ENCODE measurements at places on chromosomes 5 and 9.

DNA sequence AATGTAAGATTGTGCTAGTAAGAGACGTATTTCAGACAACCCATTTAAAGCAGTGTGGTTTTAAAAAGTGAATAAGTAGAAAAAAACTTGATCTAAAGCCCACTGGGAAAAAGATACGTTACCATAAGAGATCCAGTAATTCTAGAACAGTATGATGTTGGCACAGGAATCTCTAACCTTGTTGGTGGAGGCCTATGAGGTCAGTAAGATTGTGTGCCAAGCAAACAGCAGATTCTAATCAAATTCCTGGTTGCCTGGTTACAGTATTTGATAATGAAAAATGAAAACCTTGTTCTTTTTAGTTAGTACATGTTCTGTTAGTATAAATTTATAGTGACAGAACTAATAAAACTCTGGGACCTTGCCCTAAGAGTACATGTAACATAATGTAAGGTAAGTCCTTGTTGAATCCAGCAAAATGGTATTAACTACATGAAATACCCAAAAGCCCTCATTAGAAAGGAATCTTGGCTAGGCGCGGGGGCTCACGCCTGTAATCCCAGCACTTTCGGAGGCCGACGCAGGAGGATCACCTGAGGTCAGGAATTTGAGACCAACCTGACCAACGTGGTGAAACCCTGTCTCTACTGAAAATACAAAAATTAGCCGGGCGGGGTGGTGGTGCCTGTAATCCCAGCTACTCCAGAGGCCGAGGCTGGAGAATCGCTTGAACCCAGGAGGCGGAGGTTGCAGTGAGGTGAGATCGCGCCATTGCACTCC, 33.2 kb upstream of the DMXL1 start:
- no peak overlapping the region for H3K27ac ChIP-seq
- no peaks in the 10 kb centered on the region for H3K4me1 ChIP-seq
- DNase-seq, result no peak
- no peak overlapping the region for H3K4me3 ChIP-seq
- no peaks in the 10 kb centered on the region for H3K27me3 ChIP-seq

DNA sequence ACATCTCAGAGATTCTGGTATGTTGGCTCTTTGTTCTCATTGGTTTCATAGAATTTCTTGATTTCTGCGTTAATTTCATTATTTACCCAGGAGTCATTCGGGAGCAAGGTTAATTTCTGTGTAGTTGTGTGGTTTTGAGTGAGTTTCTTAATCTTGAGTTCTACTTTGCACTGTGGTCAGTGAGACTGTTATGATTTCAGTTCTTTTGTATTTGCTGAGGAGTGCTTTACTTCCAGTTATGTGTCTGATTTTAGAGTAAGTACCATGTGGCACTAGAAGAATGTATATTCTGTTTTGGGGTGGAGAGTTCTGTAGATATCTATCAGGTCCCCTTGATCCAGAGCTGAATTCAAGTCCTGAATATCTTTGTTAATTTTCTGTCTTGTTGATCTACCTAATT, 12.2 kb downstream of the RANBP17 start:
- no peaks in the 10 kb centered on the region for H3K27me3 ChIP-seq
- H3K36me3 ChIP-seq, result no peaks in the 10 kb centered on the region
- DNase-seq, result no peak
- H3K27ac ChIP-seq, result no peak overlapping the region
- no peak overlapping the region for H3K4me3 ChIP-seq

DNA sequence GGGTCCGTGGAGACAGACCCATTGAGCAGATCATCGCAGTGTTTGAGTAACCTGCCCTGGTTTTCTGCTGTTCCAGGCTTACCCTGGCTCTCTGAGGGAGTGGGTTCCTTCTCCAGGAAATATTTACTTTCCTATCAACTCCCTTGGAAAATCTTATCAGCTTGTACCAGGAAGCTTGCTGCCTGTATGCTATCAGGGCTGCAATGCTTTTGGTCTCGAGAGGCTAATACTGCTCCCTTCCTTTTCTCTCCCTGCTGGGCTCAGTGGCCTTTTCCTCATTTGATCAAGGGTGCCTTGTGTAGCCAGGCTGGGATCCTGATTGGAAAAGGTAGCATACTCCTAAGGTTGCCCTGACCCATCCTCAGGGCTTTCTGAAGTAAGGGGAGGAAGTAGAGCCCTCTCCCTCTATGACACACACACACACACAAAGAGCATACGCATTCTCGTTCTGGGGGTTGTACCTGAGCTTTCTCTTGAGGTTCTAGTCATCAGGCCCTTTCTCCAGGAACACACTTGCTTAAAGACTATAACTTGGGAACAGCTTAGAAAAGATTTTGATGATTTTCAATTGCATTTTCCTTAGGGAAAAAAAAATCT, 41.6 kb downstream of the CYSTM1 start:
- H3K36me3 ChIP-seq, result no peaks in the 10 kb centered on the region
- H3K4me1 ChIP-seq, result no peaks in the 10 kb centered on the region
- no peak overlapping the region for H3K27ac ChIP-seq
- no peaks in the 10 kb centered on the region for H3K27me3 ChIP-seq

- no peaks in the 10 kb centered on the region for H3K36me3 ChIP-seq
- DNase-seq, result no peak
- peak overlapping the region; percentile 73 for H3K4me3 ChIP-seq
- H3K4me1 ChIP-seq, result peaks cover 9% of the 10 kb centered on the region
- peak overlapping the region; percentile 76 for H3K27ac ChIP-seq
- H3K27me3 ChIP-seq, result peaks cover 8% of the 10 kb centered on the region
These were observed 962 bp upstream of the NR6A1 start for GRCh38 chr9:124771867-124772679.

DNA sequence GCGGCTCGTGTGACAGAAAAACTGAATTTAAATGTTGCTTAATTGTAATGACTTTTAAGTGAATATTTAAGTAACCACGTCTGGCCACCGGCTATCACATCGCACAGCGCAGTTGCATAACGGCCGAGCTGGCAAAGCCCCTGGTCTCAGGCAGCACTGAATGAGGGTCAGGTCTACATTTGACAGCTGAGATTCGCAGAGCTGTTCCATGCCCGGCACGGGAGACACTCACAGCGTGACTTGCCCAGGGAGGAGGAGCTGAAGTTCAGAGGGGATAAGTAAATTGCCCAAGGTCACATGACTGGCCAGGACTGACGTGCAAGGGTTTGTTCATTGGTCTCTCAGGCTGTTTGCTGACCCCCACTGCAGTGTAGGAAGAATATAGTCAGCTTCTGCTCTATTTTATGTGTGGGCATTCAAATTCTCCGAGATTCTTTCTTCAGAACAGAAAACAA, 17.4 kb upstream of the COL5A1 start:
- no peak for DNase-seq
- H3K4me1 ChIP-seq, result no peaks in the 10 kb centered on the region
- H3K4me3 ChIP-seq, result no peak overlapping the region
- no peaks in the 10 kb centered on the region for H3K27me3 ChIP-seq
- H3K27ac ChIP-seq, result no peak overlapping the region

GRCh38 chr5:10248378-10249260, 1.1 kb downstream of the ATPSCKMT start:
- peak overlapping the region; percentile 93 for H3K4me3 ChIP-seq
- H3K4me1 ChIP-seq, result peaks cover 39% of the 10 kb centered on the region
- peak overlapping the region; percentile 97 for H3K27ac ChIP-seq
- DNase-seq, result no peak
- no peaks in the 10 kb centered on the region for H3K27me3 ChIP-seq

DNA sequence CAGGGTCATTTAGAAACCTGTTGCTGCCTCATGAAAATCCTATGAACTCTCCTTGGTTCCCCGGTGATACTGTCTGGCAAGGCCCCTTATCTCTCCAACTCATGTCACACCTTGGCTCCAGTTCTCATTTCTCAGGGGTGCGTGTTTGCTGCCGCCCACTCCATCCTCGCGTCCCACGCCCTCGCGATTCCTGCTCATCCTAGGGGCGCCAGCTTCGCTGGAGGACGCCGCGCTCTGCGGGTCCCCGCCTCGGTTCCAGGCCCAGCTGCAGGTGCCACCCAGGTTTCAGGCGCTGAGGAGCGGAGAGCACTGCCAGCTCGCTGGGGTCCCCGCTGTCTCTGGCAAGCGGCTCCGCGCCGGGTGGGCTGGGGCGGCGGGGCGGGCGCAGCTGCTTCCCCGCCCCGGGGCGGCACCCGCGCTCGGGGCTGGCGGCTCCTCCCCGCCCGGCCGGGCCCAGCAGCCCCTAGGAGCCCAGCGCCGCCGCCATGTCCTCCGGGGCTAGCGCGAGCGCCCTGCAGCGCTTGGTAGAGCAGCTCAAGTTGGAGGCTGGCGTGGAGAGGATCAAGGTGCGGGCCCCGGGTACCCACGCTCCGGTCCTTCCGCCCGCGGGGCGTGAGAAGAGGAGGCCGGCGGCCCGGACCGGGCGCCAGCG, at the start of gene GNG10:
Gene GNG10, plus strand, starts transcription at position 456 of the 652 bp plus-strand sequence. Its CDS starts 30 bp downstream, at position 486.
- peak within 1 kb of the TSS; percentile 86 for H3K27ac ChIP-seq
- peak within 1 kb of the TSS; percentile 74 for H3K4me3 ChIP-seq
- no peaks in the 10 kb centered on the region for H3K27me3 ChIP-seq
- H3K36me3 ChIP-seq, result no peaks in the 10 kb centered on the region
- DNase-seq, result peak; percentile 24

- no peak for DNase-seq
- H3K4me3 ChIP-seq, result no peak overlapping the region
- H3K4me1 ChIP-seq, result peaks cover 13% of the 10 kb centered on the region
- H3K27me3 ChIP-seq, result no peaks in the 10 kb centered on the region
These were observed 231.0 kb upstream of the PIK3R1 start for GRCh38 chr5:67984546-67984945.

DNA sequence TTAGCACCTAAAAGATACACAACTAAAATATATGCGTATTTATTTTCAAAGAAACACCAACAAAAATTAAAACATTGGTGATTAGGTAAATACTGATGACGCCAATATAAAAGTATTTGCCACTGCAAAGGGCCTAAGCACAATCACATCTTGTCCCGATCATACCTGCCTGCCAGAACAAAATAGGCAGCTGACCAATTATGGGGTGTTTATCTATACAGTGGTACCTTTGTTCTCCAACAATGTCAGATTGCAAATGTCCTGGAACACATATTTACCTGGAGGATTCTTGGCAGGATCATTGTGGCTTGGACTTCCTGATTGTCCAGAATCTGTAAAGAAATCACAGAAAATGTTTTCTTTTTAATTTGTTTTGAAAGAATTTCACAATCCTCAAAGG, 134.5 kb downstream of the NFIB start:
- H3K36me3 ChIP-seq, result no peaks in the 10 kb centered on the region
- no peaks in the 10 kb centered on the region for H3K27me3 ChIP-seq
- H3K27ac ChIP-seq, result peak overlapping the region; percentile 6
- H3K4me1 ChIP-seq, result no peaks in the 10 kb centered on the region
- no peak for DNase-seq

DNA sequence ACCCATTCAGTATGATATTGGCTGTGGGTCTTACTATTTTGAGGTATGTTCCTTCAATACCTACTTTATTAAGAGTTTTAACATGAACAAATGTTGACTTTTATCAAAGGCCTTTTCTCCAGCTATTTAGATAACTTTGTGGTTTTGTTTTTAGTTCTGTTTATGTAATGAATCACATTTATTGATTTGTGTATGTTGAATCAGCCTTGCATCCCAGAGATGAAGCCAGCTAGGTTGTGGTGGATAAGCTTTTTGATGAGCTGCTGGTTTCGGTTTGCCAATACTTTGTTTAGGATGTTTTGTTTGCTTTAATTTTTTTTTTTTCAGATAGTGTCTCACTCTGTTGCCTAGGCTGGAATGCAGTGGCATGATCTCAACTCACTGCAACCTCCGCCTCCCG, 609.0 kb upstream of the COX7C start:
- no peak overlapping the region for H3K27ac ChIP-seq
- H3K27me3 ChIP-seq, result no peaks in the 10 kb centered on the region
- no peaks in the 10 kb centered on the region for H3K4me1 ChIP-seq
- DNase-seq, result no peak

DNA sequence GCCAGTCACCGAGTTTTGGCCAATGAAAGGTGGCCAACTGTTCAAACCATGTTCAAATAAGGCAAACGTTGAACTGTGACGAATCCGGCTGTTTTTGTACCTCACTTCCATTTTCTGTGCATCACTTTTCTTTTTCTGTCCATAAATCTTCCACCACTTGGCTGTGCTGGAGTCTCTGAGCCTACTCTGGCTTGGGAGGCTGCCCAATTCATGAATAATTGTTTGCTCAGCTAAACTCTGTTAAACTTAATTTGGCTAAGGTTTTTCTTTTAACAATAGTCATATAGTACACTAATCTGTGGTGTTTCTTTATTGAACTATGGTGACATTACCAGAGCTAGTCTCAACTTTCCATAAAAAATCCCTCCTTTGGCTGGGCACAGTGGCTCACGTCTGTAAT, 11.3 kb downstream of the NIM1K start:
- DNase-seq, result no peak
- H3K27me3 ChIP-seq, result no peaks in the 10 kb centered on the region
- no peak overlapping the region for H3K27ac ChIP-seq
- H3K4me1 ChIP-seq, result no peaks in the 10 kb centered on the region
- H3K36me3 ChIP-seq, result peaks cover 10% of the 10 kb centered on the region

- no peaks in the 10 kb centered on the region for H3K36me3 ChIP-seq
- no peak for DNase-seq
- H3K27me3 ChIP-seq, result no peaks in the 10 kb centered on the region
- H3K4me3 ChIP-seq, result no peak overlapping the region
- peaks cover 6% of the 10 kb centered on the region for H3K4me1 ChIP-seq
These were observed 18.5 kb downstream of the OR2V1 start for GRCh38 chr5:181112476-181112875.

GRCh38 chr5:103374473-103374963, 116.0 kb downstream of the MACIR start:
- no peak overlapping the region for H3K4me3 ChIP-seq
- no peak for DNase-seq
- H3K27me3 ChIP-seq, result no peaks in the 10 kb centered on the region
- peaks cover 10% of the 10 kb centered on the region for H3K4me1 ChIP-seq
- H3K36me3 ChIP-seq, result no peaks in the 10 kb centered on the region
- H3K27ac ChIP-seq, result no peak overlapping the region

DNA sequence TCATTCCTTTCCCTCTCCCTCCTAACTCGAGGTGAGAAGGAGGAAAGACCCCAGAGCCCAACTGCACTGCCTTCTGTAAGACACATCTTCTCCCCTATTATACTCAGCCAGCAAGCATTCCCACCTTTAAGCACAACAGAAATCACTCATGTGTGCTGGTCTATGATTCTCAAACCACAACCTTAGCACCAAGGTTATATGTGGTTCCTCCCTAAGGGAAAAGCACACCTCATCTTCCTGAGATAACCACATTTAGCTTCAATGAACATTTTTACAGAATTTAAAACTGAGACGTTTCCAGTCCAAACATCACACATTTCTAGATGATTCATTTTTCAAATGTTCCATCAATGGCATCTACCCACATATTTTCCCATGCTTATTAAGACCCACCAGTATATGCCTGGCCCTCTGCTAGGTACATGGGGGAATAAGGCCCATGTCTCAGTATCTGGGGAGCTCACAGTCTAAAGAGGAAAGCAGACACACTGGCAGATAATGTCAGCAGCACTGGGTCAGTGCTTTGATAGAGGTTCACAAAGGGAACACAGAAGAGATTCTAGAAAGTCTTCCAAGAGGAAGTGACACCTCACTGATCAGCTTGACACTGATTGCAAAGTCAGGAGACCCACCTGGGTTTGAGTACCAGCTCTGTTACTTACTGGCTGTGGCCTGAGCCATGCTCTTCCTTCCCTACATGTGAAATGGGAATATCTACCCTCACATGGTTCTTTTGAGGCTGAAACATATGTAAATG, 245.4 kb downstream of the DENND1A start:
- H3K4me1 ChIP-seq, result no peaks in the 10 kb centered on the region
- no peaks in the 10 kb centered on the region for H3K27me3 ChIP-seq
- H3K4me3 ChIP-seq, result no peak overlapping the region
- DNase-seq, result no peak
- H3K27ac ChIP-seq, result no peak overlapping the region
